ENCODE measurements at places on chromosomes 16 and 17. TPM values are rescaled to one million over a fixed set of nuclear protein-coding genes. Genes with fewer than 3 reads are reported as not detected.

The SYT17 gene
- total RNA-seq = 1.4 TPM

The CCDC40 gene
- 9.8 TPM for total RNA-seq

The CSH2 gene
- total RNA-seq = not detected

The RBBP6 gene
- 26.6 TPM for total RNA-seq

The EPOP gene
- total RNA-seq = 1.4 TPM

- DNase-seq = no peak
These were observed 405.5 kb upstream of the PSMD7 start for GRCh38 chr16:73891129-73891542.

DNA sequence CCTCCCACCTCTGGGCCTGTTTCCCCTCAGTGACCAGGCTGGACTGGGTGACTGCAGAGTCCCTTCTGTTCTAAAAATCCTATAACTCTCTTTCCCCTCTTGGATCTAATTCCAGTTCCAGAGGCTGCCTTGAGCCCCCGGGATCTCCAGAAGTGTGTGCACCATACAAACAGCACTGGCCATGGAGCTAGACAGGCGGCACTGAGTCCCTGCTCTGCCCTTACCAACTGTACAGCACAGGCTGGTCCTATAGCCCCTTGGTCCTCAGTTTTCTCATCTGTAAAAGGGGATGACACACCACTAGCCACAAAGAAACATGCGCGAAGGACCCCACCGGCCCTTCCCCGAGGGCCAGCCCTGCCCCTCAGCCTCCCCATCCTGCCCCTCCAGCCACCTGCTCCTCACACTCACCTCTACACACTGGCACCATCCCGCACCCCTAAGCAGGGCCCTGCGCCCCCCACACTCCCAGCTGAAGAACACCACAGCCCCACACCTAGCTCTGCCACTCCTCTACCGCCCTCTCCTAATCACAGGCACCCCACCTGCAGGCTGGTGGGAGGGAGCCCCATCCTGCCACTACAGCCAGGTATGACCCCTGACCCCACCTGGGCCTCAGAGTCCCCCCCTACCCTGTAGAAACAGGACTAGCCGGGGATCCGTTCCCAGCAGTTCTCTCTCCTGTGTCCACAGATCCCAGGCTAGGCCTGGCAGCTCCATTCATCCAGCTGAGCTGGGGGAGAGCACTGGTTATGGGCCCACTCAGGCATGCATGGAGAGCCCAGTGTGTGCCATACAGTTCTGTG lies 913 bp upstream of the KRT16 start:
- no peak for DNase-seq

DNA sequence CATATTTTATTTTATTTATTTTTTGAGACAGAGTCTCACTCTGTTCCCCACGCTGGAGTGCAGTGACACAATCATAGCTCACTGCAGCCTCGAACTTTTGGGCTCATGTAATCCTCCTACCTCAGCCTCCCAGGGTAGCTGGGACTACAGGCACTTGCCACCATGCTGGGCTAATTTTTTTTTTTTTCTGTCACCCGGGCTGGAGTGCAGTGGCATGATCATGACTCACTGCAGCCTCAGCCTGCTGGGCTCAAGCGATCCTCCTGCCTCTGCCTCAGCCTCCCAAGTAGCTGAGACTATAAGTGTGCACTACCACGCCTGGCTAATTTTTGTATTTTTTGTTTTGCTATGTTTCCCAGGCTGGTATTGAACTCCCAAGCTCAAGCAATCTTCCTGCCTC lies 17.1 kb downstream of the UNC45B start:
- no peak for DNase-seq

- no peak for DNase-seq
These were observed 55.5 kb downstream of the ANKFY1 start for GRCh38 chr17:4208238-4208637.

DNA sequence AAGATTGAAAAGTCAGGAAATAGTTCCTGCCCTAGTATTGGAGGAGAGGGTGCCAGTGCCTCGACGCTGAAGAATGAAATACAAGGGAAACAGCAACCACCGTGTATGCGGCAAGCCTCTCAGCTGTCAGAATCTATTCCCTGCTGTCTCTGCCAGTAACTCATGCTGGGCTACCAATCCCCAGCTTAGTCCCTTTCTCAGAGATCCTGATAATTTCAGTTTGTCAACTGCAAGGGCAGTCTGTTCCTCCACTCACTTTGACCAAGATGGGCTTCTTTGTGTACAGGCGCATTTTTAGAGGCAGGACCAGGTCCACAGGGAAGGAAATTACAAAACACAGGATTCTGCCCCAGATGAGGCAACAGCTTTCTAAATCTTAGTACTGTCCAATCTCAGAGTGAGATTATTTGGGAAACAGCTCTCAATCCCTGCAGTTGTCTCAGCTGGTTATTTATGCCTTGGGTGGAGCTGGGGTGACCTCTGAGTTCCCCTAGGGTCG lies 1.3 kb downstream of the NQO1 start:
- no peak for DNase-seq

- no peak for DNase-seq
These were observed 31.9 kb downstream of the PMP22 start for GRCh38 chr17:15233022-15233805.

- no peak for DNase-seq
These were observed 56.4 kb upstream of the RBFOX3 start for GRCh38 chr17:79667121-79667715.

DNA sequence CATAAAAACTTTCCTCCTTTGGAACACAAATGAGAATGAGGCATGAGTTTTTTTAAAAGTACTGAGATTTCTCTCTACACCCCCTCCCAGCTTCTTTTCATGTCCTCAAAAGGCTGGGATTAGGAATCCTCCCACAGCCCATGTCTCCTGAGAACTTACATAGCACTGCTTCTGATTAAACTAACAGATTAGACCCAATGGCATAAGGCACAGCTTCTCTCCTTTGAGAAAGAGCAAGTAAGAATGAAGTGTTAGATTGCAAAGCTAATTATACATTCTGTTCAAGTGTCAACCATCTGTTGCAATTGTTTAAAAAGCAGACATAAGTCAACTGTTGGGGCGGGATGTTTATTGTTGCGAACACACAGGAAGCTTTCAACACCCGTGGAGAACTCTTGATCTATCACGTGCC lies 715.1 kb downstream of the CDH11 start:
- DNase-seq = no peak

GRCh38 chr16:88276591-88276990 lies 106.2 kb upstream of the ZNF469 start:
- DNase-seq = no peak
